Neural crest cell (in vitro differentiated cells): ENCODE measurements at places on chromosomes 6 and 20.

GRCh38 chr6:14772188-14772587, 473.7 kb upstream of the JARID2 start:
- no peak for DNase-seq

DNA sequence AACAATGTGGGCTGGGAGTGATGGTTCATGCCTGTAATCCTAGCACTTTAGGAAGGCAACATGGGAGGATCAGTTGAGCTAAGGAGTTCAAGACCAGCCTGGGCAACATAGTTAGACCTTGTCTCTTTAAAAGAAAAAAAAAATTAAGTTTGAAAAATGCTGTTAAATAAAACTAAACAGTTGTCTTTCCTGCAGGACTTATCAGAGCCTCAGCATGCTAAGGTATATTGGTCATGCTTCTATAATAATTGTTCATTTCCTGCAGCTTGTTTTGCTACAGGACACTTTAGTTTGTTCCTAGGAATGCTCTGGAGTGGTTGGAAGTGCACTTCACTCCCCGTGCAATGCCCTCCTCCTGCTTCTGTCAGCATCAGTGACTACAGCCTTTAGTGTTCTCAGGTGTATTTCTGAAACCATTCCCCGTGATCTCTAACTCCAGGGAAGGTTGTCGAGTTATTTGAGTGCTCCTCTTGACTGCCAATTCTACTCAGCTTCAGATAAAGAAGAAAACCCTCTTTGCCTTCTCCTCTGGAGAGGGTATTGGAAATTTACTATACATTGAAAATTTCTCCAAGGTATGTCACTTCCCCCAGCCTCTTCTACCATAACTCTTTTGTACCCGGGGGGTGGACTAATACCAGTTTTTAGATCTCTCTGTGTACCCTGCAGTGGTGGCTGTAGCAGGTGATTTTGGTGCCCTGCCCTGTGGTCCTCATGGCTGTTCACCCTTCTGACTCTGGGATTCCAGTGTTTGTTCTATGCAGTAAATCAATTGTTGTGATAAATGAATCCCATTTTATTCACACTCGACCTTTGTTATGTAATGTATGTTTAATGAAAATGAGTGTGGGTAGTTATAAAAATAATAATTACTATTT, 33.8 kb downstream of the NHLRC1 start:
- no peak for DNase-seq

DNA sequence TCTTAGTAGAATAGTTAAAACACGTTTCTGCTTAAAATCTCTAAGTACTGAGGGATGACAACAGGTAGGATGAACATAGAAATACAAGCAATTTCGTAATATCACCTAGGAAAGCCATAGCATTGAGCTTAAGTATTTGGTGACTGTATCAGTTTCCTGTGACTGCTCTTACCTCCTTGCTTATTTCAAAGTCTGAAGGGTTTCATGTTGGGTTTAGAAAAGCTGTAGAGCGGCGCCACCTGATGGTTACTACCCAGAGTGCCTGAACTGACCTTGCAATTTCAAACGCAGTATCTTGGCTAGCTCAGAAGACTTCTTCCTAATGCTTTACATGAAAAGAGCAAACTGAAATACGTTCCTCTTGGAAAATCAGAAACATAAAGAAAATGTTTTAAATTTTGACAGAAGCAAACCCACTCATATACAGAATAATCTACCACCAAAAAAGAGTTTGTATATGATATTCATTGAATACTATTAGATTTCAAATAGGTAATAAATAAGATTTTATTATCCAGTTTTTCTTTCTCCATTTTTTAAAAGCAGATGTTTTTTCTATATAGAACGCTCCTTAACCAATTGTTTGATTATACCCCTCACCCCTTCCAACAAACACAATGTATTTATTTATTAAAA, 82.3 kb upstream of the RIPOR2 start:
- DNase-seq: peak; percentile 22

GRCh38 chr6:155314773-155315515, 660 bp upstream of the TFB1M start:
- no peak for DNase-seq

GRCh38 chr20:21684671-21685070, 20.8 kb upstream of the PAX1 start:
- DNase-seq: no peak

GRCh38 chr6:169851641-169852503, 100.5 kb downstream of the ERMARD start:
- DNase-seq: no peak

- DNase-seq: no peak
Measured at GRCh38 chr6:97240222-97240621, 42.8 kb downstream of the MMS22L start.

DNA sequence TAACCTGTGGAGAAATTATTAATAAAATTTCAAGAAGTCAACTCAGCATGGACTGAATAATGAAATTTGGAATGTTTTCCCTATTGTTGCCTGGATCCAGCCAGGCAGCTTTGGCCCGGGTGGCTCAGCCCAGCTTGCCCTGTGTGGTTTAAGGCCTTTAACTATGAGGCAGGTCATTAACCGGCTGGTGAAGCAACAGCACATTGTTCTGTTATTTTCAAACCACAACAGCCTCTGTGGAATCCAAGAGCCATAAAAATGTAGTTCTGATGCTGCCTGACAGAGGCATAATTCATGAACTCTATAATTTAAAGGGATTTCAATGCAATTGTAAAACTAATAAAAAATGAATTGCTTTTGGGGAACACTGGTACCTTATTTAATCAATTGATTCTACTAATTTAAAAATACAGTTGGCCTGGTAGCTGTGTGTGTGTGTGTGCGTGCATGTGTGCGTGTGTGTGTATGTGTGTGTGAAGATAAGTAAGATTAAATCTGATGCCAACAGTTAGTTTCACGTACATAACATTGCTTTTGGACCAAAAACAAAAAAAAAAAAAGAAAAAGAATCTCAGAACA, 117.7 kb downstream of the RPS12 start:
- no peak for DNase-seq

DNA sequence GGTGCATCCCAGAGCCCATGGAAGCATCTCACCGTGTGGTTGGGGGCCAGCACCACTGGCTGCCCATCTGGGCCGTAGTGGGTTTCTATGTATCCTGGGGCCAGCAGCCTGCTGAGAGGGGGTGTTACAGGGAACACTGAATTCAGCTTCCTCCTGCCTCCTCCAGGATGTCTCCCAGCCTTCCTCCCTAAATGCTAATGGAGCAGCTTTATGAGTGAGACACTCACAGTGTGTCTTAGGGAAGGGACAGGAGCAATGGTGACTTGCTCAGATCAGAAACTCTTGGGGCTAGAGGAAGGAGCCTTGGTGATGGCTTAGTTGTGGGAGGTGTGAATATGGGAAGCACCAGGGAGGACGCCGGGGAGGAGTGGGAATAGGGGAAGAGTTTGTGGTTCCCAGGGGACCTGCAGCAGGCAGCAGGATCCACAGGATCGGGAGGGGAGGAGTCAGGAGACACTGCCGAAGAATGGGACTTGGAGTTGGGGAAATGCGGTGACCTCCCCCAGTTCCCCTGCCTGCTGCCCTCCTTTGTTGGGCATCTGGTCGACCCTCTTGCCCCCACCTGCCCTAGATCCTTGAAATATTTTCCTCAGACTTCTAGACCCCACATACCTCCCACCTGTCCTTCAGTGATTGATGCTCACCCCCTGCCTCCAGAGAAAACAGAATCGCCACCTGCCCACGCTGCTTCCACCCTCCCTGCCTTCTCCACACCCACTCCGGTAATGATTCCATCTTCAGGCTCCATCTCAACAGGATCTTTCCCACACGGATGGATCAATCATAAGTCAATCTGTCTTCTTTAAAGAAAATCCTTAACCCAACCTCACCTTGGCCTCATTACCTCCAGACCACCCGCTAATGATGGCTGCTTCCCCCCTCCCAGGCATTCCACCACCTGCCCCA, 6.6 kb downstream of the ADAM33 start:
- DNase-seq: no peak

DNA sequence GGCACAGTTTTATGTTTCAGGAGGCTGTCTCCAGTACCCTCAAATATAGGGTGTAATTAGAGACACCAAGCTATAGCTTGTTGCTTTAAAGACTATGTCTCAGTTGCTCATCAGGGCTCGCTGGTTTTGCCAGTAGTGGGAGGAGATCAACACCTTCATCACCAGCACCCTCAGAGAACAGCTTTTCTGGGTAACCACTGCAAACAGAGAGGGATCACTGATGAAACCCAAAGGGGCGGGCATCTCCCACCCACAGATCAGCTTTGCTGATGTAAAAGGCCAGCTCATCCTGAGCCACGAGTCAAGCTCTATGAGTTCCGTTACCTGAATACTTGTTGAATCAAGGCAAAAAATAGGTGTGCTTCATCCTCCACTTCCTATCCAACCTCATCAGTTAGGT, 187.7 kb downstream of the AIG1 start:
- no peak for DNase-seq

GRCh38 chr20:32849577-32849976, 9.1 kb upstream of the EFCAB8 start:
- no peak for DNase-seq

GRCh38 chr6:14676064-14676463, 558.5 kb downstream of the CD83 start:
- no peak for DNase-seq

DNA sequence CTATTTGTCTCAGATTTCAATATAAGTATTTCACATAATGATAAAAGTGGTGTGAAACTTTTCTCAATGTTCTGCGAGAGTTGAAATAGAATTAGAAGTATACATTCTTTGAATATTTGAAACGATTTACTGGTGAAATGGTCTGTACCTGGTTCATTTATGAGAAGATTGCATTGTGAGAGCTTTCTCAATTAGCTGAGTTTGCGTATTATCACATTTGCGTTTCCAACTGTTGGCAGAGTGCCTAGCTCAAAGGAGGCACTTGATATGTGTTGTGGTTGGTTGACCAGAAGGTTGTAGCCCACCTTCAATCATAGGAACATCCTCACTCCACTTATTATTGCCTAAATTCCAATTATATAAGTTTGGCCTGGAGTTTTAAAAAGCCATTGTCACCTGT, 58.8 kb upstream of the EXOC2 start:
- DNase-seq: no peak

GRCh38 chr6:47404435-47404834, 73.2 kb upstream of the CD2AP start:
- DNase-seq: no peak

GRCh38 chr6:155309150-155309549, 5.1 kb downstream of the TFB1M start:
- DNase-seq: no peak

- no peak for DNase-seq
Measured at GRCh38 chr6:8329562-8329961, 105.8 kb downstream of the SLC35B3 start.

DNA sequence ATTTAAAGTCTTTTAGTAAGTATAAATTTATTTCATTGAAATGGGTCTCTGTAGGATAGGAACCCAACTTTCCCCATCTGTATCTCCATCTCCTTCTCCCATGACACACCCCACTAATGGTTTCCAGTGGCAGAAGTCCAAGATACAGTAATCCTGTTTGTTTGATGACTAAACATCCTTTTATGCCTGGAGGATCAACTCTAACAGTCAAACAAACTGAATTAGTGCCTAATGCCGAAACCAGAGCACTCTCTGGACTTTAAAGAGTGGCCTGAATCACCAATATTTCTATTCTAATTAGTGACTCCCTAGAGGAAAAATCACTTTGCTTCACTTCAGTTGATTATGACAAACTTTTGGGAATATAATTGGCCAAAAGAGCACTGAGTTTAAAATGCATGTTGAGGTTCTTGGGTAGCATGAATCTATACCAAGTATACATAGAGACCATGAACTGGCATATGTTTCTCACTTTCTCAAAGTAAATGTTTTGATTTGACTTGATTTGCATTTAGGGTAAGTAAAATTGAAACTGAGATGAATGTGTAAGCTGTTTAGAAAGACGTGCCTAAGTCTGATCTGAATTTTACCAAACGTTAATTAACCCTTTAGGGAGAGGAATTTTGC, 776.4 kb upstream of the NRSN1 start:
- DNase-seq: no peak

GRCh38 chr6:116015561-116015960, 45.1 kb downstream of the FRK start:
- no peak for DNase-seq

DNA sequence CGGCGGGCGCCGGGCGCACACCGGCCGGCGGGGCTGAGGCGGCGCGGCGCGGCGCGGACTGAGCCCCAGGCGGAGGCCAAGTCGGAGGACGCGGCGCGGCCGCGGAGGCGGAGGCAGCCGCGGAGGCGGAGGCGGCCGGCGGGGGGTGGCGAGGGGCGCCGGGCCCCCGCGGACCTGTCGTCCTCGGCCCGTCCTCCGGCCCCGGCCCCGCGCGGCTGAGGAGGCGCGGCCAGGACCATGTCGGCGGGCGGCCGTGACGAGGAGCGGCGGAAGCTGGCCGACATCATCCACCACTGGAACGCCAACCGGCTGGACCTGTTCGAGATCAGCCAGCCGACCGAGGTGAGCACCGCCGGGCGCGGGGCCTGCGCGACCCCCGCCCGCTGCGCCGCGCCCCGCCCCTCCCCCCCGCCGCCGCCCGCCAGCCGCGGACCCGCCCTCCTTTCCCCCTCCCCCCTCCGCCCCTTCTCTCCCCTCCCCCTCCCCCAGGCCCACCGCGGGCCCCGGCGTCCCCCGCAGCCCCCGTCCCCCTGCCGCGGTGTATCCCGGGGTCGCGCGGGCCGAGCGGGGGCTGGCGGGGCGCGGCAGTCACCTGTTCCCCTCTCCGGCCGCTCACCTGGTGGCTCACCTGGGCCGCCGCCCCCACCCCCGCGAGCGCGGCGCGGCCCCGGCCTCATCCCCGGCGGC, at the start of gene AFDN:
TSS of gene AFDN (plus strand) at position 16 of the 687 bp plus-strand sequence. CDS start at position 238, 222 bp downstream.
- DNase-seq: peak; percentile 39

DNA sequence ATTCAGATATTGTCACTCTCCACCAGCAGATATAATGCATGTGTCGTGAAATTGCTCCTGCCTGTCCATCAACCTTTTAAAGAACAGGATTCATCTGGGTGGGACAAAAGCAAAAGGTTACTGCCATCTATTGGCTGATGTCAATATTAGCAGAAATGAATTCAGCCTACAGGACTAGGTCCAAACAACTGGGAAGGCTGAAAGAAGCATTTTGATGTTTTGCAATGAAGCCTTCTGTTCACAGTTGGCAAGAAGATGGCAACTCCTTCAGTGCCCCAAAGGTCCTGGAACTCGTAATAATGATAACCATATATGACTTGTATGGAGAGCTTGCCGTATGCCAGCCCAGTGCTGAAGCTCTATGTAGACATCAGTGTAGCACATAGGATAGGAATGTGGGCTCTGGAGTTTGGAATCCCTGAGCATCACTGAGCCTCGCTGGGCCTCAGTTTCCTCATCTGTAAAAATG, 7.5 kb downstream of the BCAS1 start:
- no peak for DNase-seq

- no peak for DNase-seq
Measured at GRCh38 chr6:33426590-33427511, 7.0 kb downstream of the SYNGAP1 start.

GRCh38 chr6:12265791-12266190, 24.4 kb upstream of the EDN1 start:
- no peak for DNase-seq

- DNase-seq: no peak
Measured at GRCh38 chr6:127173156-127173940, 54.9 kb downstream of the RSPO3 start.

GRCh38 chr6:52399511-52400312, 20.4 kb upstream of the EFHC1 start:
- peak; percentile 24 for DNase-seq
